ENCODE measurements at places on chromosomes 1 and 21.

DNA sequence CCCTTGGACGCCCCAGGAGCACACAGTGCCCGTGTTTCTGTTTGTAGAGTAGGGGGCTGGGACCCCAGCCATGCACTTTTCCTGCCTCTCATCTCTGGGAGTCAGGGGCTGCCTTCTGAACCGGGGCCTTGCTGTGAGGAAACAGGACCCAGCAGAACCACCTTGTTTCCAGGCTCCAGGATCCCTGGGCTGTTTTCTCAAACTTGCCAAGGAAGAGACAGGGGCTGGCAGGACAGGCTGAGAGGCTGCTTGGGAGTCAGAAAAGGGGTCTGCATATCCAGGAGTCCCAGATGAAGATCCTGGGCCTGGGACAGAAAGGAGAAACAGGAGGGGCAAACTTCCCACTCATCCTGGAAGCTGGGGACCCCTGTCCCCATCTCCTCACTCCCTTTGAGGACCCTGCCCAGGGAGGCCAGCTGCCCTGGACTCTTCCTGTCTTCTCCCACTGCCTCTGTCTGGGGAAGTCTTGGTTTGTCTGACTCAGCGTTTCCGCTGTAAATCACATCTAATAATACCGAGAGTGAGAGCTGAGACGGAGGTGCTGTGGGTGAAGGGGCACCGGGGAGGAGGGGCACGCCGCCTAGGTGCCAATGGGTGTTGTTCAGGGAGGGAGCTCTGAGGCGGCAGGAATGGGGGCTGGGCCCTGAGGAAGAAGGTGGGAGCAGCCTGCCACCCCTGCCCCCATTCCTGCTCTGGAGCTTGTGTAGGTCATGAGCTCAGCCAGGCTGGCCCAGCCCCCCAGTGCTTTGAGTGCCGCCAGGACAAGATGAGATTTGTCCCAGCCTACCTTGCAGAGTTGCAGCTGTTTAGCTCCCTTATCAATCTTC lies 16.7 kb downstream of the POU3F1 start:
- DNase-seq, result peak; percentile 68

GRCh38 chr1:7373251-7373650 lies 397.8 kb upstream of the VAMP3 start:
- DNase-seq, result no peak

GRCh38 chr1:29156543-29157268 lies 25.0 kb downstream of the SRSF4 start:
- DNase-seq, result no peak

- no peak for DNase-seq
These were observed 63.9 kb downstream of the OBSCN start for GRCh38 chr1:228271701-228272251.

DNA sequence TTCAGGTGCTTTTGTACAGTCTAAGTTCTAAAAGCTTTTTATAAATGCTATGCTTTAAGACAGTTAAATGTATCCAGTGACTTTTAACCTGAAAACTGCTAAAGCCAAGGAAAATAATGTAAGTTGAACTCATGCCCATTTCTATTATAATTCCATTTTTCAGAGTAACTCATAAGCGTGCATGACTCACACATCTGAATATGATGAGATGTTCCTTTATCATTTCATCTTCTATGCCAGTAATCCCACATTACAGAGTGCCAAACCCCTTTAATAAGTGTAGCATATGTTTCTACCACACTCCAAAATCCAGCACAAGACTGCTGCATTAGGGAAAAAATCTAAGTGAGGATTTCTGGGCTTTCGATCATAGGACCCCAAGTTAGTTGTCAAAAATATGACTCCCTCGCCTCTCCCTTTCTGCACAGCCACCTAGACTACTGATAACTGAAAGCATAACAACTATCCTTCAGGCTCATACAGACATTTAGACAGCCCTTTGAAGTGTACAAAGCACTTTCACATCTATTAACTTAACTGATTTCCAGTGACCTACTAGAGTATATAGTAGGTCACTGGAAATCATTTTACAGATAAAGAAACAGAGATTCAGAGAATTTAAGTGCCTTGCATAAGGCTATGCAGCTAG lies 45.3 kb downstream of the JAK1 start:
- DNase-seq, result no peak

- DNase-seq, result no peak
These were observed 71.0 kb downstream of the SIK1 start for GRCh38 chr21:43355925-43356289.

DNA sequence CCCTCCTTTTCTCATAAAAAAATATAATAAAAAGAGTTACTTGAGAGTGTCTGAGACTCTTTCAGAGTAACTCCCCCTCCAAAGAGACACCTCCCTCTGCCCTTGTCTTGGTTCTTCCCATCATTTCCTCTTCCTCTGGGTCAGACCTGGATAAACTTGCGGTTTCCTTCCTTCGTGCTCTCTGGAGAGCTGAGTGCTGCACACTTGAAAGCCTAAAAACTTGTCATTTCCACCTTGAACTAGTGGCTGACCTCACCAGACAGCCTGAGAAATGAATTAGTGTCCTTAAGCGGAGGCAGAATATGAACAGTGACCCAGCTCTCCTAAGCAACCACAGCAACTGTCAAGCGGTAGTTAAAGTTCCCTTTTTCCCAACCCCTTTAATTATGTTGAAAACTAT lies 88.4 kb upstream of the PROX1 start:
- DNase-seq, result no peak

DNA sequence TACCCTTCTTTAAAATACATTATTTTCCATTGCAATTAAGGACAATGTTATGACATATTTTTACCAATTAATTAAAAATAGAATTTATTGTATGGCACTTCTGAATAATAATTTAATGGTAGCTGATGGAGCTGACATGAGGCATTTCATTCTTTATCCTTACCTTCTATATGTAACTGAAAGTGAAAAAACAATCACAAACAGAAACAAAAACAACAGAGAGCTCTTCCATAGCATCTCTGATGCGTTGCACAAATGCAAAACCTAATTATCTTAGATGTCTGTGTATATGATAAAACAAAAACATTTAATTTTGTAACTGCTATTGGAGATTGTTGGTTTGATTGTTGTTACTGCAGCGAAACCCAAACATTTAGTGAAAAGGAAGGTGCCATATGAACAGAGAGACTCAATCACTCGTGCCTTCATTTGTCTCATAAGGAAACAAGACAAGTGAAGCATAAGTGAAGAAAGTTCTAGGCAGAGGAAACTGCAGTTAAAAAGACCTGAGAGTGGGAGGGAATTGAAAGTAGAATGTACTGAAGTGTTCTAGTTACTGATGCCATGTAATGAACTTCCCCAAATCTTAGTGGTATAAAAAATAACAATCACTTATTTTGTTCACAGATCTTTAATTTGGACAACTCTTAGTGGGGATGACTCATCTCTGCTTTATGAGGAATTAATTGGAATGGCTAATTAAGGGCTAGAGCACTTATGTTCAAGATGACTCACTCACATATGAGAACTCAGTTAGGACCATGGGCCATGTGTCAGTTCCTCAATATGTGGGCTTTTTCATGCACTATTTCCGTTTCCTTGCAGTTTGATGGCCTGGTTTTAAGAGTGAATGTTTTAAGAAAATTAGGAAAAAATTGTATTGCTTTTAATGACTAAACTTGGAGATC lies 245.0 kb upstream of the OLFM3 start:
- DNase-seq, result no peak

DNA sequence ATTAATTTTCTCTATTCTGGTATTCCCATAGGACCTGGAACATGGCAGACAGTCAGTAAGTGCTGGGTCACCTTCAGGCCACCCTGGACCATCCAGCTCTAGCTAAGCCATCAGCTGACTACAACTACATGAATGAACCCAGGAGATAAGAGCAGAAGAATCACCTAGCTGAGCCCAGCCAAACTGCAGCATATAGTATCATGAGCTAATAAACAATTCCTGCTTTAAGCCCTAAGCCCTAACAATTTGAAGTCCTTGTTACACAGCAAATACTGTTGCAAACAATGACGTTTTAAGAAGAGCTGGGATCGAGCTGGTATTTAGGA lies 14.2 kb upstream of the CITED4 start:
- no peak for DNase-seq

GRCh38 chr1:89405275-89405929 lies 41.5 kb downstream of the GBP6 start:
- DNase-seq, result no peak

DNA sequence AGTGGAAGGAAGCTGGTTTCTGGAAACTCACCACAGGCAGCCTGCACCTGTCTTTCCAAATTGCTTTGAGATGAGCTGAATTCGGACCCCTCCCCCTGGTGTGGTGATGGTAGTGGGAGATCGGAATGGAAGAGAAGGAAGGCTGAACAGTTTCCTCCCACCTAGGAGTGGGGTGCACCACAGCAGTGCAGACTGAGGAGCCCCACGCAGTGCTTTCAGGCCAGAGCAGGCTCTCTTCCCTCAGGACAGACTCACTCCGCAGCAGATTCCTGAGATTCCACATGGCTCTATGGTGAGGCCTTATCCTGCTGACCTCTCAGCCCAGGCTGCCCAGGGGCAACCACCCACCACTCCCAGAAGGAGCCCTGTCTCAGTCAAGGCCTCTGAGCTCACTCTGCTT lies 80.9 kb downstream of the ATP1A1 start:
- DNase-seq, result no peak

- DNase-seq, result no peak
These were observed 18.1 kb downstream of the JAM2 start for GRCh38 chr21:25657140-25657539.

DNA sequence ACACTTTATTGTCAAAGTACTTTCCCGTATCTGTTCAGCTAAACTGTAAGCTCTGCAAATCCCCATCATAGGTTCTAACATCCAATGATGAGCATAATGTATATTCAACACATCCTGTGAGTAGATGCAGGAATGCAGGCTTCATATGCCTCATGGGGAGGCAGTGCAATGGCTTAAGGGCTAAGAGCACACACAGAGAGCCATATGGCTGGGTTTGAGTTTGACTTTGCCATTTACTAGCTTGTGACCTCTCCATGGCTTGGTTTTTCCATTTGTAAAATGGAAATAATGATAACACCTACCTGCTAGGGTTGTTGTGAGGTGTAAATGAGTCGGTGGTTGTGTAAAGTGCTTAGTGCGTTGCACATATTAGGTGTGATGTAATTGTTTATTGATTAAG lies 13.4 kb downstream of the RCSD1 start:
- DNase-seq, result no peak

- DNase-seq, result no peak
These were observed at the start of gene FCER1G for GRCh38 chr1:161215076-161215475. Gene FCER1G (plus strand): TSS chr1:161215295. CDS start chr1:161215322, 27 bp downstream.

GRCh38 chr1:160567341-160567740 lies 12.0 kb downstream of the CD84 start:
- DNase-seq, result no peak

DNA sequence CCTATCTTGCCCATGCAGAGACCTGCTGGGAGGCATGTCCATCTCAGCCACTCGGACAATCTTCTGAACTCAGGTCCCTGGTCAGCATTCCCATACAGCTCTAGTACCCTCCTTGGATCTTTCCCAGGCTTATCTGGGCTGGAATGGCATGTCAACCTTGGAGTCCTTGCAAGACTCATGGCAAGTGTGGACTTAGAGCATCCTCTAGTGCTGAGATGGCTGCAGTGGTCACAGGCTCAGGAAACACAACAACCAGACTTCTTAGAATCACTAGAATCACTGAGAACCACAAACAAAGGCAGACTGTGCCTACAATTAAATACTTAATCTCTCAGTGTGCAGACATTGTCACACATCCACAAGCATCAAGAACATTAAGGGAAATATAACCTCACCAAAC lies 73.1 kb upstream of the TSHB start:
- no peak for DNase-seq

DNA sequence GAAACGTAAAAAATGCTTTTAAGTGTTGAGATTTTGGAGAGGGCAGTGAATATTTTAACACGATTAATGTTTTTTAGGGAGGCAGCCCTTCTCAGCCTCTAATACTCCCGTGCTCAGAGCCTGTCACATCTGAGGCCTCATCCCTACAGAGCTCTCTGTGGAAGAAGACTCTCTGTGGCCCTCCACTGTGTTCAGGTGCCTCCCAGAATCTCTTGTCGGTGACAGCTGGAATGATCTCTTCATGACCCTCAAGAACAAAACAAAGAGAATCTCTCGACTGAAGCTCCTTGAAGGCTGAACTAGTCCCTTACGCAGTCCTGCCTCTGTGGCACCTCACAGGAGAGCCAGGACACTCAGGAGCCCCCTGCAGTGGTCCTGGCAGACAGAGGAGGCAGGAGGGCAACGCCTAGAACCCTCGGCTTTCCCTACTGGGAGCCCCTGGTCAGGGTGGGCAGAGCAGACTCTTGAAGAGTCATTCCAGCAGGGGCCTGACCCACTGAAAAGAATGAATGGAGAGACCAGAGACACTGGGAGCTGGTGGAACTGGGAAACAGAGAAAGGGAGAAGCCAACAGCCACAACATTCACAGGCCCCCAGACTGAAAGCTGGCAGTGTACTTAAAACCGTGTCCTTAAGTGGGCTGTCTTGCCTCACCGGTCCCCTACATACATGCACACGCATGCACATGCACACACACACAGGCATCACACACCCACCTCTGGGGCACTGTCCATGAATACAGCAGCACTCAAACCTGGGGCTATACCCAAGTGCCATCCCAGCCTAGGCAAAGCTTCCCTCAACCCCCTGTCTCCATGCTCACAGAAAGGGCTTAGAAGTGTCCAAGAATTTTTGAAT lies 67.5 kb upstream of the ANGPTL1 start:
- DNase-seq, result no peak

- DNase-seq, result no peak
These were observed 19.0 kb downstream of the FAM163A start for GRCh38 chr1:179761846-179762640.

- DNase-seq, result no peak
These were observed 78.3 kb downstream of the NOS1AP start for GRCh38 chr1:162147760-162148159.

DNA sequence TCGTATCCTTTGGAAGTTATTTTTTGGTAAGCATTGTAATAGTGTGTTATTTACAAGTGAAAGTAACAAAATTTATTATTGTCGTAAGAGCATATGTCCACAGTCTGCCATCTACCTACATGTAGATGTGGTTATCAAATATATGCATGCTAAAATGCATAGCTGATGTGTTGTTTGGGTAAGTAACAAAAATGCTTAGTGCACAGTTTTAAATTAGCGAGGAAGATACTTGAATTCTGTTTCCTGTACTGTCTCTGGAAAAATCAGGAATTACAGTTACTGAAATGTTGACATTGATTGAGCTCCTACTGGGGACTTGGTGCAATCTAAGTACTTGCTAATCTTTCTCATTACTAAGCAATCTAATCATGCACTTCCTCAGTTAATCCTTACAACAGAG lies 14.3 kb downstream of the WDR64 start:
- no peak for DNase-seq

All from stimulated activated CD4-positive, alpha-beta T cell treated with anti-CD3 and anti-CD28 coated beads, Interleukin-1b, Interleukin-23, amount 100 ng/mL, for 24 hours (primary cell).